NCI-H1417 (cell line): ENCODE measurements at places on chromosomes 2 and 18.

- no peak for DNase-seq
Measured at GRCh38 chr2:85114586-85115330, 18.4 kb upstream of the TCF7L1 start.

DNA sequence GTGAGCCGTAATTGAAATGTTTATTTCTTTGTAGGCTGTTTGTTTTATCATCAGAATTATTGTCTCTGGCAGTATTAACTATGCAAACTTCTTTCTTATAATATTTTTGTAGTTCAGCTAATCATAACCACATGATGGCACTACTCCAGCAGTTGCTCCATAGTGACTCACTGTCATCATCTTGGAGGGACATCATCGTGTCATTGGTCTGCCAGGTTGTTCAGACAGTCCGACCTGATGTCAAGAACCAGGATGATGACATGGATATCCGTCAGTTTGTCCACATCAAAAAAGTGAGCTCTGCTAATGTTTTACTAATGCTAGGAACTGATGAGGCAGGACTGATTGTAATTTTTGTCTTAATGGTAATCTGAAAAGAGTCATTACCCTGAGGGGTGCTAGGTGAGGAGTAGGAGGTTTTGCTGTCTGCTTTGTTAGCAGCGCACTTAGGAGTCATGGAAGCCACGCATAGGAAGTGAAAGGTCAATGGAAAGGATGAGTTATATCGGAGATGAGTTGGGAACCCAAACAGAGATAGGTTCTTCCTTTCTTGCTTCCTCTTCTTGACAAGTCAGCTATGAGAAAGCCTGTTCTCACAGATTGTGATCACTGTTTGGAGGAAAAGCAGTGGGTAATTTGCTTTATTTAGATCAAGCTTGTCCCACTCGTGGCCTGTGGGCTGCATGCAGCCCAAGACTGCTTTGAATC lies 49.2 kb downstream of the PIKFYVE start:
- no peak for DNase-seq

DNA sequence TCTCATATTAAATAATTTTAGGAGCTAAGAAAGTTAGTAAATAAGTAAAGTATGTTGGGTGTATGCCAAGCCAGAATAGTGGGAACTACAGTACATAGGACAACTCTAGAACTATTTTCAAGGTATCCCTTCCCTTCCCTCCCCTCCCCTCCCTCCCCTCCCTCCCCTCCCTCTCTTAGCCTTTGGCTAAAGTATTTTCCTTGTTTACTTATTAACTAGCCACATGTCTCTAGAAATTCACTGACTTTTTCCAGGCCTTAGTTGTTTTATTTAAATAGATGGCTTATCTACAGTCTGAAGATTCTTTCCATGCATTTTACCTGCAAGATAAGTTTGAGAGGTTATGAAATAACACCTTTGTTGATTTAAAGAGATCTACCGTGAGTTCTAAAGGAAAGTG lies 402.1 kb downstream of the PARD3B start:
- DNase-seq: no peak

DNA sequence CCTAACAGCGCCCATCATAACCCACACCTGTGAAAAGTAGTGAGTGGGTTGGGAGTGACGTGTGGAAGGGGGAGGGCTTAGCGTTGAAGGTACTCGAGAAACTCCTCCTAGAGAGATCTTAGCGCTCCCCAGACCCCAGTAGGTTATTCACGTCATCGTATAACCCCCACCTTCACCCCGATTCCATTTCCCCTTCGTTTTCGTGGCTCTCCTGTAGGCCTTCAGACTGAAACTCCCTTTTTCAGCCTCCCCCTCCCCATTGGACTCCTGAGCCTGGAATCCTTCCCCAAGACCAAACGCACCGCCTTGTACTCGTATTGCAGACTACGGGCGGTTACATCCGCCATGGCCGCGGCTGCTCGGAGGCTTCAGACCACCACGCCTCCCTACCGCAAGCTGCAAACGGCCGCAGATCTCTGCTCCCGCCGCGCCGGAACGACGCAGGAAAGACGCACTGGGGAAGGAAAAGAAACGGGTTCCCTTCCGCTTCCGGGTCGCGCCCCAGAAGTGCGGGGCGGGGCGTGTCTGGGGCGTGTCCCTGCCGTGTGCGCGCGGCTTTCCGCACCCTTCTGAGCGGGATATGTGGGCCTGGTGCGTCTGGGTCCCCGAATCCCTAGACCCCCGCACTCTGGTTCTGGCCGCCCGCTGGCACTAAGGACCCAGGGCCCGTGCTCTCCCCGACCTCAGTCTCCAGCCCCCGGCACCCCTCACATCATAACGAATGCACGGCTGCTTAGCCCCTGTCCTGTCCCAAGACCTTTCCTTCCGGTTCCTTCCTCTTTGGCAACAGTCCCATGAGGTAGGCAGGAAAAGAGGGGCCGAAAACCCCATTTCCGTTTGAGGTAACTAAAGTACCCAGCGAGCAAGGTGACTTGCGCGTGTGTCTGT lies at the start of gene SNRNP200:
SNRNP200 (minus strand) TSS at position 456 of the 888 bp plus-strand sequence; CDS start at position 347, 109 bp downstream.
- DNase-seq: peak; percentile 93
